ENCODE measurements at places on chromosomes 7 and 10. TPM values are rescaled to one million over a fixed set of nuclear protein-coding genes. Genes with fewer than 3 reads are reported as not detected.

DNA sequence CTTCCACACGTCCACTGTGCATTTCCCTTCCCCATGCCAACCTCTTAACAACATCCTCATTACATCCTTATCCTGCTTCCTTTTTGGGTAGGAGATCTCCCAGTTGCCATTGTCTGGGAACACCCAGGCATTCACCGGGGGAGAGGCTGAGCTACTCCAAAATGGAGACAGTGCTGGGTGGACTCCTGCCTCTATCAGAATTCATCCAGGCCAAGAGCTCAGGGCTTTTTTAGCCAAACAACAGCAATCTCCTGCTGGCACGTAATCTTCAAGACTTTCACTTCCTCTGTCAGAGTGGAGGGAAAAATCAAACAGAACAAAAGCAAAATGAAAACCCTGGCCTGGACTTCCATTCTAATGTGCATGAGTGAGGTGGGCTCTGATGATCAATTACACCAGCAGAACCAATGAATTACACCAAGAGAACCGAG lies 245.0 kb downstream of the PRPF18 start:
- DNase-seq = no peak

DNA sequence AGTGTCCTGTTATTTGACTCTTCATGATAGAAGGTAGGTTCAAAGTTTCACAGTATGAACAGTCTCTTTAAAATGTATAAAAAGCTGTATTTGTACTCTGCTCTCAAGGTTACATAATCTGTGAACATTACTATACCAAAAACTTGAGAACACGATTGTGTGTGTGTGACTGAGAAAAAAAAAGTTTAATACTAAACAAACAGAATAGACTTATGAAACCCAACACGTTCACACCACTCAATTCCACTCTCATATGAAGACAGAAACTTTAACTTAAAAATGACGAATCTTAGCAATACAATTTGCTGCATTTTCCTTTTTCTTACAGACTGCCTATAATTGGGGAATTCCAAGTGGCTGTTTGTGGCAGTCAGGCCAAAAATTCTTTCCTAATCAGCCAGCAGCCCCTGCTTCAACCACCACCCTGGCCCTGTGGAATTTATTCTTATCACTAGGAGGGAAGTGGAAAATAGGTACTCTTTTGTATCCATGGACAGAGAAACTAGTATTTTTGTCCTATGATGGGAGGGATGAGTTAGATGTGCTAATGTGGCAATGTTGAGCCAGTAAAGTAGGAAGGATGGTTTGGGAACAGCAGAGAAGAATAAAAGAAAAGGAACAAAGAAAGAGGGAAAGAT lies 42.8 kb downstream of the MINDY3 start:
- no peak for DNase-seq

DNA sequence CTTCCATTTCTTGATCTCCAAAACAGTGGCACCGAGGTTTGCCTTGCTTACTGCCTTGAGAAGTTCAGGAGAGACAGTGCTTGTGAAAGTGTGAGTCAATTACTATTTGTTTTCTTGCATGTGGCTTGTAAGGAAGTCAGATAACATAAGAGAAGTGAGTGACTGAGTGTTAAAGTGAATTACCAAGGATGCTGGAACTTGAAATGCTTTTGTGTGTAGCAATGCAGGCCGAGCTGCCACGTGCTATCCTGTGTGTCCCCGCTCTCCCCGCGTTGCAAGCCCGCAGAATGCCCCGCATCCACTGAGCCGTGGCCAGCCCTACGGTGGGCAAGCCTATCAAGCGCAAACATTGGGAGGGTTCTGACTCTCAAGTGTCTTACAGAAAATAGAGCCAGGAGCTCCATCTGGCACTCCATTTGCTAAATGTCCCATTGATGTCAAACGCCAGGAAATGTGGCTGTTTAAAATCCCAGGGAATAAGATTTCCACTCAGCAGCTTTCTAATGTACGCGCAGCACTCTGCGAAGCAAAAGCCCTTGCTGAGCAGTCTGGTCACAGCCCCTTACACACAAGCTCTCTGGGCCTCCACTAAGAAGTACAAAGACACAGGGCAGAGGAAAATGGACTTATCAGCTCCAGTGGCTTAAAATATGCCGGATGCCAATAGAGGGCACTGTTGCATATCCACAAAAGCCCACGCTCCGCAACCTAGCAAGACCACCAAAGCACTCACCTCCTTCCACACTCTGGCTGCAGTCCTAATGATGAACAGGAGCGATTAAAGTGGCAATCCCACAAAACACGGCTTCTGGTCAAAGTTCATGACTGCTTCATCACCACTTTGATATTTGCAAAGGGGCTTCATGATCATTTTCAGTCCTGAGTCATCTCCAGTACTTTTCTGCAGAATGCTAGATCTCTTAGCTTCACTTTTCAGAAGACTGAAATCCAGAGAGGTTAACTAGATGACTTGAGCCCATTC lies 158.0 kb upstream of the ITGB1 start:
- no peak for DNase-seq

DNA sequence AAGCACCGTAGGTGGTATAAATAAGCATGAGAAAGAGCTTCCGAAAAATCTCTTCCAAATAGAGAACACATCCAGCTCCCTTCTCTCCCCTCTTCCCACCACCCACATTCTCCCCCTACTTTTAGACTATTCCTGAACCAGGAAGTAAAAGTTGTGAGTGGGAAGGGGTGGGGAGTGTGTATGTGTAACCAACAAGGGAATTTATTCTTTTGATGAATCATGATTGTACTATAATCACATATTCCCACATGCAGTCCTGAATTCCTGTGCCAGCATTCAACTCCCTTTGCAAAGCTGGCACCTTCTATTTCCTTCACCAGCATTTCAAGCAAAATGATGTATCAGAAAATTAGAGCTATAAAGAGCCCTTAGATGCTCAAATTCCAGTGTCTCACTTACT lies 230.6 kb upstream of the CHRM2 start:
- no peak for DNase-seq

DNA sequence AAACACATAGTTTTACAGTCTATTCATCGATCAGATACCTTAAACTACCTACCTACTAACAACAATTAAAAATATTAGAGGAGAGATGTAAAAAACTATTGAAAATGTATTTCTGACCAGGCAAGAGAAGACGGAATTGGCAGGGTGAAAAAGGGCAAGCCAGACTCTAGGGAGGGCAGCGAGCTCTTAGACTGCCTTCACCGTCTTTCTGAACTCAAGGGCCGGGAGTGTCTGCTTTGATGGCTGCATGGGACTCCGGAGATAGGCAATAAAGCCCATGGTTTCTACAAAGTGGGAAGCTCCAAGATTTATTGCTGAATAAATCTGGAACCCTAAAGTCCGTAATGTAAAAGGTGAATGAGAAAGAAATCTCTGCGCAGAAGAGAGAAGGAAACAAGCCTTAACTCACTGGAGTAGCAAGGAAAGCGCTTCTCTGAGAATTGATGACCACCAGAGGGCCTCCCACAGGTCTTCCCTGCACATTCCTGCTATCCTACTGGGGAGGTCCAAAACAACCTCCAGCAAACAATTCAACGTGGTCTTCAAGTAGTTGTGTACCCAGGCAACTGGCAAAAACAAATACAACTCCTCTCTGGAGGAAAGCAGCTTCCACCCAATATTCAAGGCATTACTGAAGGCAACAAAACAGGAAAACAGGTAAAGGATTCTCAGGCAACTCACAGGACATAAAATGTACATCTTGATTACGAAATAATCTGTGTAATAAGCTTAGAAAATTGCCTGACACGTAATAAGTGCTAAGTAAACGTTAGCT lies 181.3 kb downstream of the SDK1 start:
- DNase-seq = no peak

GRCh38 chr7:138595454-138595853 lies 105.7 kb downstream of the SVOPL start:
- no peak for DNase-seq

DNA sequence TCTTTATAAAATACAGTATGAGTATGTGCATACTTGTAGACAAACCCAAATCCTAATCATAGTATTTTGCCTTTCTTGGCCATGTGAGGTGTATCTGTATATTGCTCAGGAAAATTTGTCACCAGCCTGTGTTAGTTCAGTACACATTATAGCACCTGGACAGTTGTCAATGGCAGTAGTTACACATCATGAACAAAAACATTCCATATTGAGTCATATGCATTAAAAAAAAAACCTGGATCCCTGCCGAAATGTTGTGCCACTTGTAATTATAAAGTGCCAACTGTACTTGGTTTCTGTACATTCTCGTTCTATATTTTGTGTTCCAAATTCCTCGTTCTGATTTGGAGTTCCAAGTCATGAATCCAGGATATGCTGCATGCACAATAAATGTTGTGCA lies 410.4 kb downstream of the INHBA start:
- no peak for DNase-seq

- DNase-seq = peak; percentile 54
These were observed 9.3 kb downstream of the RPP38 start for GRCh38 chr10:15106352-15107013.

DNA sequence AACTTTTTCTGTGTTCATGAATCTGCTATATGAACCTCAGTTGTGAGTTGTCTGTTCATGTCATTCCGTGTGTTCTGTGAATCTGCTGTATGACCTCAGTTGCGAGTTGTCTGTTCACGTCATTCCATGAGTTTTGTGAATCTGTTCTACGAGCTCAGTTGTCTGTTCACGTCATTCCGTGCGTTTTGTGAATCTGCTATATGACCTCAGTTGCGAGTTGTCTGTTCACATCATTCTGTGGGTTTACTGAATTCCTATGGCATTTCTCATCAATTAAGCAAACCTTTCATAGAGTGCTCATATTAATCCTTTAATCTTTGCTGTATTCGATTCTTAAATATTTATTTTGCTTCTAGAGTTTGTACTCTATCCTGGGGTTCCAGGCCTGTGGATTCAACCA lies 150.6 kb downstream of the DIP2C start:
- DNase-seq = no peak

- no peak for DNase-seq
These were observed 61.7 kb downstream of the GSAP start for GRCh38 chr7:77354484-77354883.

GRCh38 chr10:78004215-78005026 lies 24.9 kb downstream of the POLR3A start:
- DNase-seq = no peak

- DNase-seq = no peak
These were observed 135.4 kb upstream of the KMT2E start for GRCh38 chr7:104878577-104878976.

- no peak for DNase-seq
These were observed 3.9 kb downstream of the HPS6 start for GRCh38 chr10:102069071-102069470.

- DNase-seq = peak; percentile 72
These were observed 800.5 kb upstream of the KCND2 start for GRCh38 chr7:119472408-119473038.

- peak; percentile 90 for DNase-seq
These were observed 52.9 kb downstream of the PFKFB3 start for GRCh38 chr10:6255548-6256061.

- DNase-seq = no peak
These were observed 242.2 kb downstream of the ATRNL1 start for GRCh38 chr10:115335366-115335765.

DNA sequence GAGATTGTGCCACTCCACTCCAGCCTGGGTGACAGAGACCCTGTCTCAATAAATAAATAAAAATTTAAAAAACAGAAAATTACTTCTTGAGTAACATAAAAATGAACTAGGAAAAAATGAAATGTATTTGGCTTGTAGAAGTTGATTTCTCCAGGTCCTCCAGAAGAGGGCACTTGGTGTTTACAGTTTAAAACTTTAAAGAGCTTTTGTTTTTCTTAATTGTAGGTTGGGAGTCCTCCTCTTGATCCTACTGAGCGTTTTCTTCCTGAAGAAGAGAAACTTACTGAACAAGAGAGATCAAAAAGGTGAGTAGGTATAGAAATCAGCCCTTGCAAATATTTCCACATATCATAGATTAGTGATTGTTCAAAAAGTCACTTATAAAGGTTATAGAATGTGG lies 16.2 kb downstream of the KIFBP start:
- no peak for DNase-seq

- DNase-seq = no peak
These were observed 39.2 kb upstream of the MKRN1 start for GRCh38 chr7:140518370-140519006.

A1CF gene
- total RNA-seq = 213 TPM

AKR1C1 gene
- 379 TPM for total RNA-seq

DOCK1 gene
- 14.7 TPM for total RNA-seq

HSPA12A gene
- total RNA-seq = 2.7 TPM

AGBL3 gene
- total RNA-seq = 2.1 TPM

ELMO1 gene
- 21.2 TPM for total RNA-seq

Measured in left lobe of liver (tissue), 2 donors.